Myometrial cell (primary cell): ENCODE measurements at places on chromosomes 11 and 22. TPM values are rescaled to one million over a fixed set of nuclear protein-coding genes. Genes with fewer than 3 reads are reported as not detected.

The DDX6 gene
- 41.8 and 73.0 TPM in 2 replicates for total RNA-seq

The PGA3 gene
- not detected in 2 replicates for total RNA-seq

The C11orf21 gene
- total RNA-seq, result under 0.01 TPM in 1 of 2 replicates, not detected in the other

The APLNR gene
- total RNA-seq, result not detected in 2 replicates

The CASP4 gene
- 102 and 120 TPM in 2 replicates for total RNA-seq

The C22orf15 gene
- 1.1 and 1.2 TPM in 2 replicates for total RNA-seq

The KRTAP5-7 gene
- total RNA-seq, result not detected in 2 replicates
